ENCODE measurements at places on chromosomes 5 and 9.

GRCh38 chr5:72402381-72402890, 82.3 kb downstream of the PTCD2 start:
- DNase-seq: no peak

DNA sequence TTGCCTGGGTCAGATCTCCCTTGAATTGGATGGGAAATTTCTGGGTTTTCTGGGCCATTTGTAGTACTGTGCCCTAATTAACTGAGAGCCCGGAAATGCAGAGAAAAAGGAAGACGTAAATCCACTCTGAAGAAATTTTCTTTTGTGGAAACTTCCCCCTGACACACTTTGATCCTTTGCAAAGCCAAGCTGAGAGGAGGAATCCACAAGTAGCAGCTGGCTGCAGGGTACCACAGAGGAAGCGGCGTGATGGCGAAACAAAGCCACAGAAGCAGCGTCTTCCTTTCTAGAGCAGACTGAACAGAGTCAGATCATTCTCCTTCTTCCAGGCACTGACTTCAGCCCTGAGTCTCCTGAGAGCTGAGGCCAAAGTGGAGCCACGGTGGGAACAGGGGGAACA, 47.1 kb upstream of the ZNF354A start:
- DNase-seq: no peak

GRCh38 chr5:178346607-178347334, 114.2 kb upstream of the PHYKPL start:
- DNase-seq: no peak

DNA sequence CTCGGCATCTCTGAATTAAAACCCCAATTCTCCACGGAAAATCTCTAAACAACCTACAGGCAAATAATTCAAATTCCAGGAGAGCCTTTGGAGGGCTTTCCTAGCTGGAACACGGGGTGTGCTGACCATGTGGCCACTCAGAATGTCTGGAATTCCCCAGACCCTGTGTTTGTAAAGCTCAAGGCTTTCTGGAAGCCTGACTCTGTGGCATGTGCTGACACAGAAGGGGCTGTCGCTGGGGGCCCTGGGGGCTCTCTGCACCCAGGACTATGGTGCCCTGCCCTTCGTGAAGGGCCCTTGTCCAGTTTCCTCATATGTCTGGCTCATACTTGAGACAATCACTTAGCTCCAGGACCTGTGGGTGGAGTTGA, 29.0 kb upstream of the BOD1 start:
- peak; percentile 5 for DNase-seq

- no peak for DNase-seq
Observed at GRCh38 chr9:98356326-98356725, 100.9 kb upstream of the TBC1D2 start.

DNA sequence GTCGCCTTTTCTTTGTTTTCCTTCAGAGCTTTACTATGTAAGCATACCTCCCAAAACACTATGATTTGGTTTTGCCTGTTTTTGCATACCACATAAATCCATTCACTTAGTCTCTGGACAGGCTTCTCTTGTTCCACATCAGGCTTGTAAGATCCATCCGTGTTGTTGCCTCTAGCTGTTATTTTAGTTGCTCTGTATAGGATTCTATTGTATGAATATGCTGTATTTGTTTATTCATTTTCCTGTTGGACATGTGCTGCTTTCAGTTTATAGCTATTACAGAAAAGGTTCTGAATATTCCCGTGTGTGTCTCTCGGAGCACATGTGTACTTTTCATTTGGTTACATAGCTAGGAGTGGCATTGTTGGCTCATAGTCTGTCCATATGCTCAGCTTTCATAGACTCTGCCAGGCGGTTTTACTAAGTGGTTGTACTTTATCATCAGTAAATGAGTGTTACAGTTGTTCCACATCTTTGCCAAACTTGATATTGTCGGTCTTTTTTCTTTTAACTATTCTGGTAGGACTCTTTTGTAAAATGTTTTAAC, 41.8 kb downstream of the NUP214 start:
- DNase-seq: no peak

DNA sequence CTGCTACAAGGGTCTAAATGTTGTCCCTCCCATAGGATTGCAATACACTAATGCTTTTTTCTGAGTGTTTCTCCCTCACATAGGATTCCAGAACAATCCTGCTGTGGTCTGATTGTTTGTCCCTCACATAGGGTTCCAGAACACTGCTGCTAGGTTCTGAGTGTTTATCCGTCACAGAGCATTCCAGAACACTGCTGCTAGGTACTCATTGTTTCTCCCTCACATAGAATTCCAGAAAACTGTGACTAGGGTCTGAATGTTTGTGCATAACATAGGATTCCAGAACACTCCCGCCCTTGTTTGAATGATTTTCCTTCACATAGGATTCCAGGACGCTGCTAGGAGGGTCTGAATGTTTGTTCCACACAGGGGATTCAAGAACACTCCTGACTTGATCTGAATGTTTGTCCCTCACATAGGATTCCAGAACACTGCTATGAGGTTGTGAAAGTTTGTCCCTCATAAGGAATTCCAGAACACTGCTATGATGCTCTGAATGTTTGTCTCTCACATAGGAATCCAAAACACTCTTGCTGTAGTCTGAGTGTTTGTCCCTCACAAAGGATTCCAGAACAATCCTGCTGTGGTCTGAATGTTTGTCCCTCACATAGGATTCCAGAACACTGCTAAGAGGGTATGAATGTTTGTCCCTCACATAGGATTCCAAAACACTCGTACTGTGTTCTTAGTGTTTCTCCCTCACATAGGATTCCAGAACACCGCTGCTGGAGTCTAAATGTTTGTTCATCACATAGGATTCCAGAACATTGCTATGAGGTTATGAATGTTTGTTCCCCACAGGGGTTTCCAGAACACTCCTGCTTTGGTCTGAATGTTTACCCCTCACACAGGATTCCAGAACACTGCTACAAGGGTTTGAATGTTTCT, 213.5 kb downstream of the FOXD4L6 start:
- no peak for DNase-seq

DNA sequence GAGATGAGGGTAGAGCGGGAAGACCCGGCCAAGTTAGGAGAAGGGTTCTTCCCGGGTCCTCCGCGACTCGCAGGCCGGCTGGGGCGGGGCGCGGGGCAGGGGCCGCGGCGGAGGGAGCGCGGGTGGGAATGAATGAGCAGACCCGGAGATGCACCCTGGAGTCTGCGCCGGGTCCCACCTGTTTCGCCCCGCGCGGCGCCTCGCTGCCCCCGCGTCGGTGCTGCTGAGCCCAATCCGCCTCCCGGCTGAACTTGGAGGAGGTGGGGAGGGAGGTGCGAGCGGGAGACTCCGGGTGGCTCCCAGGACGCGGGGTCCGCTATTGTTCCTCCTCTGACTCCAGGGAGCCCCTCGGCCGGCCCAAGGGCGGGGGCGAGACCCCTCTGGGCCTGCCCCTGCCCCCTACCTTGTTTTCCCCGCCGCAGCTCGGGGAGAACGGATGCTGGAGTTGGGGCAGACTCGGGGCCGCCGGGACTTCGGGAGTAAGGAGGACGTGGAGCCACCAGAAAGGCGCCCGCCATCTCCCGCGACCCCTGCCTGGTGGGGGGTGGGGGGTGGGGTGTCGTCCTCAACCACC, 659 bp downstream of the RAI14 start:
- DNase-seq: no peak

- no peak for DNase-seq
Observed at GRCh38 chr5:96150007-96150406, 188.4 kb upstream of the ELL2 start.

GRCh38 chr5:56264417-56265025, 31.4 kb upstream of the ANKRD55 start:
- DNase-seq: no peak

- no peak for DNase-seq
Observed at GRCh38 chr5:83428126-83428525, 43.4 kb upstream of the VCAN start.

DNA sequence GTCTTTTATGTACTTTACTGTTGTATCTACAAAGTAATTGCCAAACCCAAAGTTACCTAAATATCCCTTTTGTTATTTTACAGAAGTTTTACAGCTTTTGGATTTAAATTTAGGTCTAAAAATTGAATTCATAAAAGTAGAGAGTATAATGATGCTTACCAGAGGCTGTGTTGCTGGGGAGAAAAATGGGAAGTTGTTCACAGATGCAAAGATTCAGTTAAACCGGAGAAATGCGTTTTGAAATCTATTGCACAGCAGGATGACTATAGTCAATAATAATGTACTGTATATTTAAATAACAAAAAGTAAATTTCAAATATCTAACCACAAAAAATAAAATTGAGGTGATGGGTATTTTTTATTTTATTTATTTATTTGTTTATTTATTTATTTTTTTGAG, 2.6 kb upstream of the ANKRD18A start:
- no peak for DNase-seq

- DNase-seq: no peak
Observed at GRCh38 chr5:139709582-139710318, 61.6 kb downstream of the CXXC5 start.

DNA sequence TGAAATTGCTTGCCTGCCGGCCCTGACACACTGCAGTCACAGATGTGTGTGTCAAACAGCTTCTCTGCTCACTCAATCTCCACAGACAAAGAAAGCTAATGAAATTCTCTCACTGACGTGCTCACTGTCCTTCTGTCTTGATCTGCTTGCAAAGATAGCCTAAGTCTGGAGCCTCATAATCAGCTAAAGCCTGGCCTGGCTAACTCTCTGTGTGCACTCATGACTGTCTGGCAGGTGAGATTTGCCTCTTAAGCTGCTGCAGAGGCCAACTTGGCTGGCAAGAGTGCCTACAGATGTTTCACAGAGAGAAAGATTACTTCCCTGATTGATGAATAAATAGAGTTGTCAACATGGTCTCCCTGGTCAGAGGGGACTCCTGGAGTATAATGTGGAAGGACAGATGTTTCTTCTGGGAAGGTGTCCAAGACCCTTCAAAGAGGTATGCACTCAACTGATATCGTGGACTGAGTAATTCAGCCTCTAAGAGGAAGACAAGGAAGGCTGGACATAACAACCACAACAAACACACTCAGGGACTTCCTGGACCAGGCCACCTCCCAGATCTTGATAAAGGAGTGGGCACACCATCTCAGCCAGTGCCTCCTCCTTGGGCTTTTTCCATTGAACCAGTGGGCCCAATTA, 362.0 kb downstream of the SPOCK1 start:
- DNase-seq: no peak

DNA sequence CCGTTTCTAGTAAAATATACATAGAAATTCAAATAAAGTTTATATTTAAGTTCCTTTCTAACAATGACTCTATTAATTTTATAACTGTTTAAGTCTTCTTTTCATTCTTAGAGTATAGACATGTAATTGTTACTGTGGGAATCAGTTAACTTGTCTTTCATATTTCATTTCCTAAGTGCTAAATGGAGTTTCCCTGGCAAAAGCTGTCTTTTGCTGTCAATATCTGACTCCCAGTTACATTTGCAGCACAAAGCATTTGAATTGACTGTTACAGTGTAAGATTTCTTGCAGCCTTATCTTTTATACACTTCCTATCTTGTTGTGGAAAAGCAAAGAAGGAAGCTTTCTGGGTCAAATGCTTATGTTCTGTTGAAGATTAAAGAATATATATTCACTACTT, 1026.3 kb downstream of the CDH9 start:
- no peak for DNase-seq

- DNase-seq: no peak
Observed at GRCh38 chr9:76624391-76625048, 139.7 kb upstream of the PCA3 start.

GRCh38 chr5:89988998-89989655, 420.4 kb downstream of the CETN3 start:
- DNase-seq: no peak

DNA sequence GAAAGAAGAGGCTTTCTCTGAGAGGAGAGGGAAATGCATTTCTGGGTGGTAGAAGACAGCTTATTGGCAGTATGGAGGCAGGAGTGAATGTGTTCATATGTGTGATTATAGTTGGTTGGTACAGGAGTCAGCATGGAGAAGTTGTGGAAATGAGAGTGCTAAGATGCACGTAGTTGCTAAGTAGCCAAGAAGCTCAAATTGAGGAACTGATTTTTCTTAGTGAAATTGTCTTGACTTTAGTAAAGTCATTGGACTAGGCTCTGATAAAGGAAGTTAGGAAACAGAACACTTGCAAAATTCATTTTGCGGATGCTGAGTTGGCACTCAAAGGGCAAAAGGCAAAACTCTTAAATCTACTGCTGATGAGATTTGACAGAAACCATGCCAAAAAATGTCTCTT, 158.9 kb upstream of the VCAN start:
- DNase-seq: no peak

GRCh38 chr5:73619606-73620333, 6.2 kb upstream of the ARHGEF28 start:
- no peak for DNase-seq

- peak; percentile 33 for DNase-seq
Observed at GRCh38 chr5:40399349-40399748, 280.4 kb upstream of the PTGER4 start.

- no peak for DNase-seq
Observed at GRCh38 chr9:37404590-37404989, 17.9 kb upstream of the GRHPR start.

DNA sequence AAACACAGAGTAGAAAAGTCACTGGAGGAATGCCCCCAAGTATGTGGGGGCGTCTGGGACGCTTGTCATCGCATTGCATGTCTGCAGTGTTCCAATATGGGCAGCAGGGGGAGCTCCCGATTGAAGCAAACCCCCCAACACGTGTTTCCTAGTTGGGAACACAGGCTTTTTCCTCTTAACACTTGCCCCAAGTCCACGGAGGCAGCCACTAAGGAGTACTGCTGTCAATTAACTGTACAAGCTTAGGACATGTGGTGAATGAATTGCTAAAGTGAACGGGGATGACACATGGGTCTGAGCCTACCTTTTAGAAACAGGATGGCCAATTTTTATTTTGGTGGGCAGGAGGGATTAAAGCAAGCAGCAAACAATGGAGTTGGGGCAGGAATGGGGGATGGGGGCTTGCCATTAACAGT, 2.2 kb downstream of the GABRB2 start:
- no peak for DNase-seq
